Type B pancreatic cell (in vitro differentiated cells): ENCODE measurements at places on chromosomes 2 and 18. TPM values are rescaled to one million over a fixed set of nuclear protein-coding genes. Genes with fewer than 3 reads are reported as not detected.

DNA sequence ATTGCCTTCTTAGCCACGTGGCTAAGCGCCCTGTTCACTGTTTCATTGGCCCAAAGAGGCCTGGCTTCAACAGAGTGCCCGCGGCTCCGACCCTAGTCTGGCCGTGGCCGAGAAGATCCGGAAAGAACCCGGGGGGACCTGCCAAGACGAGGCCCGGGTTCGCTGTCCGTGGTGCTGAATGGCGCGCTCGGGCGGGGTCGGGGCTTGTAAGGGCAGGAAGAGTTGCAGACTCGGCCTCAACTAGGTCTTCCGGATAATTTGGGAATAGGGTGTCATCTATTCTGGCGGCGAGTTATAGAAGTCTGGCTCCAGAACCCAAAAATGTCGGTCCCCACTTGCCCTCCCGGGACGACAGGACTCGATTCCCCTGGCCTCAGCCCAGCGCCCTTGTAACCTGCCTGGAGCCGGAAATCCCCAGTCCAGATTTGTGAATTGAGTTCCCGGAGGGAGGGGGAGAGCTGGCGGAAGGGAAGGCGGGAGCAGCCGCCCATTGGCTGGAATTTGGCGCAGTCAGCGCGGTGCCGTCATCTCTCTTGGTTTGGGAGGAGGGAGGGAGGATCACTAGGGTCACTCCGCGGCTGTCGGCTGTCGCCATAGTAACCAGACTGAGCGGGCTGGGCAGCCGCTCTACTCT, 3.5 kb downstream of the CDK5R2 start:
- H3K36me3 ChIP-seq = no peaks in the 10 kb centered on the region
- peaks cover 80% of the 10 kb centered on the region for H3K27me3 ChIP-seq
- H3K4me1 ChIP-seq = peaks cover 18% of the 10 kb centered on the region
- peak overlapping the region; percentile 81 for H3K27ac ChIP-seq

DNA sequence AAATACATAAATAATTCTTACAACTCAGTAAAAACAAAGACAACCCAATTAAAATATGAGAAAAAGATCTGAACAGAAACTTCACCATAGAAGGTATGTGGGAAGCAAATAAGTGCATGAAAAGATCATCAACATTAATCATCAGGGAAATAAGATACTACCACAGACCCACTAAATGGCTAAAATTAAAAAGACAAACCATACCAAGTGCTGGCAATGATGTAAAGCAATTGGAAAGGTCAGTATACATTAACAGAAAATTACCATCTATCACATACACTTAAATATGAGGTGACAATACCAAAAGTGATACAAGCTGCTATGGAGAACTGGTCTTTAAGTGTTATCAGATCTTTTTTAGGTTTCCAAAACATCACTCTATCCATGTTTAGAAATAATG, 44.7 kb downstream of the TTR start:
- no peak for DNase-seq
- peaks cover 46% of the 10 kb centered on the region for H3K36me3 ChIP-seq
- H3K27ac ChIP-seq = no peak overlapping the region
- no peaks in the 10 kb centered on the region for H3K27me3 ChIP-seq
- no peak overlapping the region for H3K4me3 ChIP-seq
- no peaks in the 10 kb centered on the region for H3K4me1 ChIP-seq

DNA sequence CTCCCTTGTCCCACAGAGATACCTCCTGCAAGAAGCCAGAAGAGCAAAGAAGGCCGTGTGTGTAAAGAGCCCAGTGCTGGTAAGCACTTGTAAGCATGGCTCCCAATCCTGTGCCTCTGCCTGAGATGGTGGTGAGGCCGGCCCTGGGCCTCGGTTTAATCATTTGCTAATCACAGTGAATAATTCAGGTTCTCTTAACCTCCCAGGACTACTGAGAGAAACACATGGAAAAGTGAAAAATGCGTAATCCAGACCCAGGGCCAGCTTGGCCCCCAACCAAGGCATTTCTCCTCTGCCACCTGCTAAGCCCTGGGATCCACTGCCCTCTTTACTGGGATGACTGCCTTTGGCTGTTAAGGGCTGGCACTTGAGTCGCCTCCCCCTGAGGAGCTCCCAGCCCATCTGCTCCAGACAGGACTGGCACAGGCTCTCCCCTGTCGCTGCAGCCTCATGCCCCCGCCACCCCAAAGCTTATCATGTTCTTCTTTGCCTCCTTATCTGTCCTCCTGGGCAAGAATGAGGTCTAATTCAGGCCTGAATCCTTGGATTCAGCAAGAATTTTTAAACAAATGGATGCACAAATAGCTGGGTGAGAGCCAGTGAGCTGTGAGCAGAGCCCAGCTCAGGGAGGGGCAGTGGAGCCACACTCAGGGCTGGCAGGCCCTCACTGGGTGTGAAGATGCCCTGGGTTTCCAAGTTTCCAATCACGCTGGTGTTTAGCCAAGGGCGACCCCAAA, 193.9 kb upstream of the HS6ST1 start:
- H3K36me3 ChIP-seq = no peaks in the 10 kb centered on the region
- H3K4me1 ChIP-seq = no peaks in the 10 kb centered on the region
- DNase-seq = no peak
- H3K27me3 ChIP-seq = no peaks in the 10 kb centered on the region
- H3K4me3 ChIP-seq = no peak overlapping the region

The CCDC138 gene
- total RNA-seq = 9.1 and 27.9 TPM in 2 replicates

DNA sequence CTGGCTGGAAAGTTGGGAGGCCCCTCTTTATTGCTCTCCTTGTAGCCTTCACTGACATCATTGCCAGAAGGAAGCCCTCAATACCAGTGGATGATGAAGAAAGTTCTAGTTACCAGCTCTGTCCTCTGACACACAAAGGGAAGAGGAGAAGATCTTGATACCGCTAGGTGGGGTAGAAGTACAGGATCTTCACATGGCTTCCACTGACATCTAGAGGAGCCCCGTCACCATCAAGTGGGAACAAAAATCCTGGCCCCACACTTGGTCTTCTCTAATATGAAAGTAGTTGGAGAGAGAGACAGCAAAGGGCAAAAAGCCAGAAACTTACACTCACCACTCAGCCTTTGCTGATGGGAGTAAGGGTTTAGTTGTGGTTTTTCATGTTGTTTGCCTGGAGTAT, 12.4 kb downstream of the XIRP2 start:
- no peaks in the 10 kb centered on the region for H3K27me3 ChIP-seq
- no peaks in the 10 kb centered on the region for H3K4me1 ChIP-seq
- no peak overlapping the region for H3K4me3 ChIP-seq
- no peak overlapping the region for H3K27ac ChIP-seq

DNA sequence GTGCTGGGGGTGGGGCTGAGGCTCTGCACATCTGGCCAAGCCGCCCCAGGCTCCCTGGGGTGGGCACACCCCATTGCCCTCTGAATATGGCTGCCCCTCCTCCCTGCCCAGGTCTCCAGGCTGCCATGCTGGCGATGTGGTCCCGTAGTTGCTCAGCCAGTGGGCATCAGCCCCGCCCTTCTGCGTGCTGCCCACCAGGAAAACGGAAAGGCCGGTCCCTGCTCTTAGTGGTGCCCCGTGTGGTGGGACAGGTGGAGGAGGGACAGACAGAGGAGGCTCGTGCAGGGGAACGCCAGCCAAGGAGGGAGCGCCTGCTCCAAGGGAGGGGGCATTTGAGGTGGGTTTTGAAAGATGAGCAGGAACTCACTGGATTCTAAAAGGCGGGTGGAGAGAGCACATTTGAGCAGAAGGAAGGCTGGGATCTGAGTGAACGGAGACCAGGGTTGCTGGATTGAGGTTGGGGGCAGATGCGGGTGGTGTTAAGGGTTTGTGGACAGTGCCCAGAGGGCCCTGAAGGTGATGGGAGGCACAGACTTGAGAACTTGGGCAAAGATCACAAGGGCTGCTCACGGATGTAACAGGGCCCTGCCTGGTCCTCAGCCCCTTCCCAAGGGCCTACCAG, 6.7 kb upstream of the B3GNT7 start:
- no peak for DNase-seq
- H3K27me3 ChIP-seq = peaks cover 4% of the 10 kb centered on the region
- no peak overlapping the region for H3K4me3 ChIP-seq
- H3K4me1 ChIP-seq = peaks cover 10% of the 10 kb centered on the region
- no peak overlapping the region for H3K27ac ChIP-seq

The EML4 gene
- 93.6 and 117 TPM in 2 replicates for total RNA-seq

DNA sequence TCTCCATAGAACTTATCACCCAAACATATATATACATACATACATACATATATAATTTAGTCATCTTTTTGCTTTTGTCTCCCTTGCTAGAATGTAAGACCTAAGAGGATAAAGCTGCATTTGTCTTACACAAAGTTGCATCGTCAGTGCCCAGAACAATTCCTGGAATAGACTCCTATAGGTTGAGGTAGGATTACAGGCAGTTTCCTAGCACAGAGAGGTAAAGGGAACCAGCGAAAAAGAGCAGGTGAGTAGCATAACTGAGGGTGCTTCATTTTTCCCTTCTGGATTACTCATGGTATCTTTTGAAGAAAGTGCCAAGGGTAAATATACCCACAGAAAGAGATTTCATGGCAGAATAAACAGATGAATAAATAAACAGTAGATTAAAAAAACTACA, 68.1 kb upstream of the AMMECR1L start:
- no peak for DNase-seq
- H3K4me1 ChIP-seq = no peaks in the 10 kb centered on the region

The ST8SIA5 gene
- 0.94 and 1.9 TPM in 2 replicates for total RNA-seq

The MATN3 gene
- 0.45 and 3.0 TPM in 2 replicates for total RNA-seq

The RAPGEF4 gene
- total RNA-seq = 4.3 and 4.4 TPM in 2 replicates

GRCh38 chr2:80459028-80459427, 154.5 kb upstream of the LRRTM1 start:
- H3K36me3 ChIP-seq = no peaks in the 10 kb centered on the region
- H3K27ac ChIP-seq = no peak overlapping the region
- peaks cover 11% of the 10 kb centered on the region for H3K4me1 ChIP-seq
- peaks cover 11% of the 10 kb centered on the region for H3K27me3 ChIP-seq
- no peak for DNase-seq
- H3K4me3 ChIP-seq = no peak overlapping the region

GRCh38 chr18:47528343-47528742, 276.9 kb upstream of the SKOR2 start:
- no peaks in the 10 kb centered on the region for H3K4me1 ChIP-seq
- DNase-seq = no peak
- no peaks in the 10 kb centered on the region for H3K36me3 ChIP-seq
- H3K27me3 ChIP-seq = peaks cover 10% of the 10 kb centered on the region
- H3K4me3 ChIP-seq = no peak overlapping the region
- no peak overlapping the region for H3K27ac ChIP-seq

DNA sequence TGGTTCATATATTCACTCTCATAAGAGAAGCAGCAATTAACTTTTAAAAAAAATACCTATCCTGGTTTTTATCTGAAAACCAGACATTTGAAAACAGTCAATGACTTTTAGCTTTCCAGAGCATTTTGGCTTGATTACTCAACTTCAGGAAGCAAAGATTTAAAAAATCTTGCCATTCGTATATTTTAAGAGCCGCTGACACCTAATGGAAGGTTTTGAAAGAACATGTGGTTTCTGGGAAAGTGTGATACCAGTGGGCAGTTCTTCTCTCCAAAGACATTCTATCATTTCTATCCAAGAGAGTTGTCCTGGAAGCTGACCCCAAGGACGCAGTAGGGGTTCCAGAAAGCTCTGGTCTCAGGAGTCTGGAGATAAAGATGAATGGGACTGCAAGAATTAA, 234.7 kb downstream of the TTC32 start:
- H3K27ac ChIP-seq = no peak overlapping the region
- no peaks in the 10 kb centered on the region for H3K36me3 ChIP-seq
- DNase-seq = no peak
- H3K27me3 ChIP-seq = peaks cover 18% of the 10 kb centered on the region
- H3K4me1 ChIP-seq = peaks cover 24% of the 10 kb centered on the region

DNA sequence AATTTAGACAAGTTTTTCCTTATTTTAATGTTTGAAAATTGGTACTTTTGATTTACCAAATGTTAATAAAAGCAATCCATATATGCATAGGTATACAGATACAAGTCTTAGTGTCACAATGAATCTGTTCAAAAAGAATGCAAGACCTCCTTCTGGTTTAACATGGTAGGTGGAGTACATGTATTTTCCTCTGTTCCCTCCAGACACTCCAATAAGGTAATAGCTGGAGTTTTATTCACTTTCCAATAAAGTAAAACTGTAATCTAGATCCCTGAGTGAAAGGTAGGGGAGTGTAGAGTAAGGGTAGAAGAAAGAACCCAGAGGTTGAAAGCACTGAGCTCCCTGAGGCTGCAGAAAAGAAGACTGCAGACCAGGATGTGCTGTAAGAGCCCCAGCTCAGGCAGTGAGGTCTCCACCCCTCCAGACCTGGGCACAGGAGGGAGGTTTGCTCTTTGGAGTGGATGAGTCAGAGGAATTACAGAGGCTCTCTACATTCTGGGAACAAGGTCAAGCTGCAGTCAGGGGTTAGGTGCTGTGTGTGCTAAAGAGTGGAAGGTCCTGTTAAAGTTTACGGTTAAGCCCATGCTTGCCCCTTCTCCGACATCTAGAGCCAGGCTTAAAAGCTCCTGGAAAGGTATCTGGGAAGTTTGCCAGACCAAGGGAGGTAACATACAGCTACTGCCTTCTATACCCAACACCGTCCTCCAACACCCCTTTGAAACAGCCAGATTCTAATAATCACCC, 27.6 kb upstream of the STAT1 start:
- H3K36me3 ChIP-seq = no peaks in the 10 kb centered on the region
- no peak for DNase-seq
- H3K4me3 ChIP-seq = no peak overlapping the region
- no peak overlapping the region for H3K27ac ChIP-seq
- H3K27me3 ChIP-seq = no peaks in the 10 kb centered on the region
